ENCODE measurements at places on chromosomes 2 and 18. TPM values are rescaled to one million over a fixed set of nuclear protein-coding genes. Genes with fewer than 3 reads are reported as not detected.

CHRND gene
- 2.4 TPM for total RNA-seq

CPS1 gene
- total RNA-seq: 4.7 TPM

HOXD9 gene
- 4.7 TPM for total RNA-seq

NCKAP5 gene
- total RNA-seq: 33.3 TPM

TUBB8B gene
- total RNA-seq: not detected

ZNF385B gene
- 0.89 TPM for total RNA-seq

TMEM169 gene
- 0.69 TPM for total RNA-seq

RGPD4 gene
- not detected for total RNA-seq

PLEKHA3 gene
- 5.7 TPM for total RNA-seq

DNA sequence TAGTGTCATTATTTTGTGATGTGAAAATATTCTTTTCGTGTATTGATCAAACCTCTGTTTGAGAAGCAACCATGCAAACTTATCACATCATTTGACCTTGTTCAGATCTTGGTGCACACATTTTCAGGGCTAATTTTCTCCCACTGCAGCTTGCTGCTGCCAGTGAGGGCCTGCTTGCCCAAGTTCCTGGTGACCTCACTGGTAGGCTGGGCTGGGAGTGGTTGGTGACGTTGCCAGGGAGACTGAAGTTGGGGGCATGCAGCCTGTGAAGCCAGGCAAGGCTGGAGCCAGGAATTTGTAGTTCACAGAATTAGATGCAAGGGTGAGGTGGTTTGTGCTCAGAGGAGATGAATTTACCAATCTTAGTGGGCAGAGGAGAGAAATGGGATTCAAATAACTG, 38.5 kb downstream of the PARD3B start:
- no peak for DNase-seq

DNA sequence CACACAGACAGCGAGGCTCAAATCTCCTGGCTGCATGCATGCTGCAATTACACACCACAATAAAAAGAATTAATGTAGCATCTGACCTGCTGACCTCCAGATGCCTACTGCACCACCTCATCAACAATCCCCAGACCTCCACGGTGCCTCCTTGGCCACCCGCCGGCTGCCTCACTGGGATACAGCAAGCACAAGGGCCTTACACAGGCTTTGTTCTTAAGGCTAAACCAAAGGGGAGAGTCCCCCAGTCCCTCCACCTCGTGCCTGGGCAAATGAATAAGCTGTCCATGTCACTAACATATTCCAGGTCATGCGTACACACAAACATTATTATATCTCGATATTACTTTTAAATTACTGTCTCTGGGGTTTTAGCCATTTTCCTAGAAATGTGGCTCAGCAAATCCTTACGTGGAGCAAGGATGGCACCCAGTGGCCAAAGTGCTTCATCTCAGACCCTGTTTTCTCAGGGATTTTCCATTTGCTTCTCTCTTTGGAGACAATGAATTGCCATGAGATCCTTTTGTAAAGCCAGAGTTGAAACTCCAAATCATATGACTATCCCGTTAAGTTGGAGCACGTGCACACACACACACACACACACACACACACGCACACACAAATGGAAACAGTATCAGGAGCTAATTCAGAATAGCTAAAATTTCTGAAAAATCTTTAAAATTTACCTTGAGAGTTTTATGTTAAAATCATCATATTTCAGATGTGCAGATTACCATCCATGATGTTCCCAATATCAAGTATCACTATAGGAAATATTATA, 313.8 kb downstream of the PDE11A start:
- DNase-seq: peak; percentile 89

GRCh38 chr2:48075631-48076030, 169.3 kb upstream of the FBXO11 start:
- DNase-seq: peak; percentile 41

DNA sequence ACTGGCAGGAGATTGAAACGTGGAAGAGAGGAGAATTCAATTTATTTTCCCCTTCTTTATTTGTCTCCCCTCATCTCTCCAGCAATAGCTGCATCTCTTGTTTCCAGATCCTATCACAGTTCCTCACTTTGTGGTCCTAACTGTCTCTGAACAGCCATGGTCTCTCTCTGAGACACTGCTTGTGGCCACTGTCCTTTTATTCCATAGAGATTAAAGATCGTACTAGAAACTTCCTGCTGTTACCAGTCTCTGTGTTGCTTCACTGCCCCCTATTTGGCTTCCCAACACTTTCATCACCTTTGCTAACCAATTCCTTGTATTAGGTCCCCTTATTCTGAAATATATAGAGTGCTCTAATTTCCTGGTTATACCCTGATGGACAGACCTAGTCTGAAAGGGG, 48.9 kb upstream of the CAVIN2 start:
- no peak for DNase-seq

GRCh38 chr2:44267796-44268648, 7.3 kb upstream of the SLC3A1 start:
- peak; percentile 53 for DNase-seq

DNA sequence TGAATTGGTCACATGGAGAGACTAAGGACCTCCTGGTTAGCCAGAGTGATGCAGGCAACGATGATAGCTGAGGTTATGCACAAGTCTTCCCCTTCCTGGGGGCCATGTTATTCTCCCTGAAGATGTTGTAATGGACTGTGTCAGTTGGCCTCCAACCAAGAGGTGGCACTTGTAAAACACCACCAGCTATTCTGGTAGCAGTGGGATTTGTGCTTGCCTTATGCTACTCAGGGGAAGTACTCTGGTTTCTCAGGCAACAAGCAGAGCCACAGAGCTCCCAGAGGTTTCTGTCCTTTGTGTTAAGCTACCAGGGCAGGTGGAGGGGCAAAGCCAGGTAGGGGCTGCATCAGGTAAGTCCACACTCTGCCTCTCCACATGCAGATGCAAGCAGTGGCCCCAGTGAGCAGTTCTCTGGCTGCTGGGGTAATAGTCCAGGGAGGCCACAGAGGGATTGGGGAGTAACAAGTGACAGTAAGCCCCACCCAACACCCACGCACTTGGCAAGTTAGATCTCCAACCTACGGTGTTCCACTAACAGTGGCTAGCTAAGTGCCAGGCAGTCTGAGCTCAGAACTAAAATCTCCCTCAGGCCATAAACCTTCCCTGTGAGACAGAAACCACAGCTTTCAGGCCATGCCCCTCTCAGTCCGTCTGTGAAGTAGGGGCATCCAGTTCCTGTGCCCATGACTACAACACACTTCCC, 99.7 kb downstream of the RND3 start:
- DNase-seq: no peak

DNA sequence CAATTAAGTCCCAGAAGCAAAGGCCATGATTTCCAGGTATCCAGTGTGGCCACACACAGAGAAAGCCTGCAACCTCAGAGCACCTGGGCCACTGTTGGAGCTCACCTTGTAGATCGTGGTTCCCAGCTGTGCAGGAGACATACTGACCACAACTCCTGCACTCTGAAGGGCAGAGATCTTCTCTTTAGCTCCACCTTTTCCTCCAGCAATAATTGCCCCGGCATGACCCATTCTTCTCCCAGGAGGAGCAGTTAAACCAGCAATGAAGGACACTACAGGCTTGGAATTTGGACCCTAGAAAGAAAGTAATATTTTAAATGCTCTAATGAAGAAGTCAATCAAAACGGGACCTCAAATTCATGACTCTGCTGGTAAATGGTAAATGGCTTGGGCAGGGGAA, 33.8 kb downstream of the SUCLG1 start:
- DNase-seq: no peak

GRCh38 chr18:36158266-36158867, 28.7 kb downstream of the ELP2 start:
- DNase-seq: no peak

DNA sequence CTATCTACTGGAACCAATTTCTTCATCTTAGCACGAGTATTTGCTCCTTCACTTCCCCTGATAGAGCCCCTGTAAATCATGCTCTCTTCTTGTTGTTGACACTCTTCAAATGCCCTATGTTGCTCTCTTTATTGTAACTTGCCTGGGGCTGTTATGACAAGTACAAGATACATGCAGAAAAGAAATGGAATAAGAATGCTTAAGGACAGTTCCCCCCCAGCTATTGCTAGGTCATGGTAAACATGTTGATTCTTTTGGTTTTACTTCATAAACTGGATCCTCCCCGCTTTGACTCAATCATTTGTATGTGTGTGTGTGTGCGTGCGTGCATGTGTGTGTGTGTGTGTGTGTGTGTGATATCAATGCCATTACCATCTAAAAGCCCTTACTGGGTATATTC, 368.5 kb upstream of the CNTNAP5 start:
- DNase-seq: no peak

Data from skin of body (tissue), 3 donors.